ENCODE measurements at places on chromosomes 4 and X.
A peak's percentile ranks its signal among the peaks of the same experiment; 100 is the strongest.

DNA sequence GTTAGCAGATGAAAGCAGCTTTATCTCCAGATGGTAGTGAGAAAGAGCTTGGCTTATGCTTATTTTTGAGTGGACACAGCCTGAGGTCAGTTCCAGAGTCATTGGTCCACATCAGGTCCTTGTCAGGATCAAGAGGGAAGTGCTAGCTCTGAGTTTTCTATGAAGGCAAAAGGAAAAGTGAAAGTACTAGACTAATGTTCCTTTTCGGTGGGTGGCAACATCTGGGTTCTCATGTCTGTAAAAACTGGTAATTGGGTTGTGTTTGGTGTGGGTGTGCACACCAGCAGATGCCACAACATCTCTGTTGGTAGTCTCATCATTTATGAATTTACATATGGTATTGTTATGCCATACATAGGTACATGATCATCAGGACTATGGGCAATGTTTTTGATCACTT is 210.5 kb downstream of the PWWP3B start:
- DNase-seq = no peak

DNA sequence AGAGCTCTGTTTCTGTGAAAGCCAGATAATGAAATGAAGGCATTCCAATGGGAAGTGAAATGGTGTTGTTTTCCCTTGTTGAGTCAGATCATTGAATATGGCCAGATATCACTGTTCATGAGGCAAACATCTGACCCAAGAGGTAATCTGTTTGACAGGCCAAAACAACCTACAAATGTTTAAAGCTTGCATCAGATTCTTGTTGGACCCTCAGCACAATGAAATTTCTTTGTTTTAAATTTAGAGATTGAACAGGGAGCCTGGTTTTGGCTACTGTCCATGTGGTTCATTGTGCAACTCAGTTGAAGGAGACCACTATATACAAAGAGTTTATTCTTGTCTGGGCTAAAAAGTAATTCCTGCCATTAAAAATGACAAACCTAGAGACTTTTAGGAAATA is 159.1 kb downstream of the AFF2 start:
- DNase-seq = no peak

DNA sequence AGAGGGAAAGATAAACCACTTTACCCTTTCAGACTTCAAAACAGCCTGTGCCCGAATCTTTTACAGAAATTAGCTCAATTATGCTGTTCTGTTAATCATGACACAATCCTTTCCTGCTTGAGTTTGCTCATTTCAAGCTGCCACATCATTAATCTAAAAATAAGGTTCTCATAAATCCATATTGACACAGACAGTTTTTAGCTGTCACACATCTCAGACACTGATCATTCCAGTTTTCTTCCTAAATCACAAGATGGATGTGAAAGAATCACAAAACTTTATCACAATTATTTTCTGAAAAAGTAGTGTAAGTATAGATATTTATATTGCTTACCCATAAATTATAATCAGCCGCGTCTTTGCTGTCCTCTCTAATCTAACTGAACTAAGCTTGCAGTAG is 27.9 kb upstream of the AMELX start:
- DNase-seq = no peak

DNA sequence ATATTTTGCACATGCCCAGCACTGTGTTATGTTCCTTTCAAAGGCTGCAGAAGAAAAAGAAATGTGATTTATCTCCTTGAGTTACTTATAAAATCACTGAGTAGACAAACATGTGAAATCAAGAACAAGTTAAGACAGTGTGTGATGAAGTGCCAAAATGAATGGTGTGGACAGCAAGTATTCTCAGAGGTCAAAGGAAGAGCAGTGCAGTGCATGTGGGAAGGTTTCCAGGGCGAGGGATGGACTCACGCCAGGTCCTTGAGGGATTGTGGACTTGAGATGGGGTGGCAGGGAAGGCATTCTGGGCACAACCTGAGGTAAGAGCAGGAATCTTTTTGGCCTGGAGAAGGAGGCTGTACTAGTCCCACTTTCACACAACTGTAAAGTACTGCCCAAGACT is 115.5 kb downstream of the FNIP2 start:
- no peak for DNase-seq

- no peak for DNase-seq
Measured at GRCh38 chrX:3582451-3582850, 131.0 kb downstream of the PRKX start.

- no peak for DNase-seq
Measured at GRCh38 chr4:104465201-104465600, 29.5 kb downstream of the CXXC4 start.

GRCh38 chr4:52837716-52838558 is 24.2 kb upstream of the RASL11B start:
- no peak for DNase-seq

DNA sequence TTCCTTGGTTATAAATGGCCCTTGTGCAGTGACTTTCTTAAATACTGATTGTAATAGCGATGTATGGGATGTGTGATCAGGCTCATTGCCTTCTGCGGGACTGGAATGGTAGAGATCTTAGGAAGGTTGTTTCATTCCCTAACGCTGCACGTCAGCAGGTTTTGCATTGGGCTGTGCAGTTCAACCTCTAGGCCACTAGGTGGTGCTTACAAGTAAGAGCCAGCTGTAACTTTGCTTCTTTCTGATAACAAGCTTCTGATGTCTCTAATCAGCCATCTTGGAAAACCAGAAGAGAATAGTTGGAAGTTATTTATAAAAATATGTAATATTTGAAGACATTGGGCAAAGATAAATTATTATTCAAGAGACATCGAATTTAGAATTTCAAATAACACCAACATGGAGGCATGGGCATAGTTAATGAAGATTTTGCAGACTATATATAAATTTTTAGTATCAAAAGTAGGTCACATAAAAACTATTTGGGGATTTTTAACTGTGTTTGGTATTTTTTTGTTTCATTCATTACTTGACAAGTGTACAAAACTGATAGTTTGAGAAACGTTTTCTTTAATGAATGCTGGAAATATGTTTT is 339.7 kb upstream of the PCDH7 start:
- peak; percentile 17 for DNase-seq

GRCh38 chrX:39327255-39327654 is 526.0 kb downstream of the MID1IP1 start:
- no peak for DNase-seq

DNA sequence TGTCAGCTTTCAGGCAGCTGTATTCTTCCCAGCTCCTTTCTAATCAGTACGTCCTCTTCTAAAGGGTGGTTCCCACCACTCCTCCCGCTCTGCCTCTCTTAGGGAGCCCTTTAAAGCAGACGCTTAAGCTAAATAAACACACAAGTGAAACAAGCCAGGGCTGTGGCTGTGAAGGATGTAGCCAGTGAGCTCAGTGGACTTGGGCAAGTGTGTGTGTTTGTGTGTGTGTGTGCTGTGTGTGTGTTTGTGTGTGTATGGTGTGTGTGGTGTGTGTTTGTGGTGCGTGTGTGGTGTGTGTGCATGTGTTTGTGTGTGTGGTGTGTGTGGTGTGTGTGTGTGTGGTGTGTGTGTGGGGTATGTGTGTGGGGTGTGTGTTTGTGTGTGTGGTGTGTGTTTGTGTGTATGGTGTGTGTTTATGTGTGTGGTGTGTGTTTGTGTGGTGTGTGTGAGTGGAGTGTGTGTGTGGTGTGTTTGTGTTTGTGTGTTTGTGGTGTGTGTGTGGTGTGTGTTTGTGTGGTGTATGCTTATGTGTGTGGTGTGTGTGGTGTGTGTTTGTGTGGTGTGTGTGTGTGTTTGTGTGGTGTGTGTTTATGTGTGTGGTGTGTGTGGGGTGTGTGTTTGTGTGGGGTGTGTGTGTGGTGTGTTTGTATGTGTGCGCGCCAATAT is 283.3 kb downstream of the PTTG2 start:
- DNase-seq = no peak

GRCh38 chrX:153598541-153599191 is at the start of gene CCNQ:
Gene CCNQ, minus strand, starts transcription at chrX:153599139. Its CDS starts 66 bp downstream, at chrX:153599073.
- DNase-seq = peak; percentile 57

GRCh38 chr4:6281436-6282313 is 12.0 kb downstream of the WFS1 start:
- DNase-seq = no peak

DNA sequence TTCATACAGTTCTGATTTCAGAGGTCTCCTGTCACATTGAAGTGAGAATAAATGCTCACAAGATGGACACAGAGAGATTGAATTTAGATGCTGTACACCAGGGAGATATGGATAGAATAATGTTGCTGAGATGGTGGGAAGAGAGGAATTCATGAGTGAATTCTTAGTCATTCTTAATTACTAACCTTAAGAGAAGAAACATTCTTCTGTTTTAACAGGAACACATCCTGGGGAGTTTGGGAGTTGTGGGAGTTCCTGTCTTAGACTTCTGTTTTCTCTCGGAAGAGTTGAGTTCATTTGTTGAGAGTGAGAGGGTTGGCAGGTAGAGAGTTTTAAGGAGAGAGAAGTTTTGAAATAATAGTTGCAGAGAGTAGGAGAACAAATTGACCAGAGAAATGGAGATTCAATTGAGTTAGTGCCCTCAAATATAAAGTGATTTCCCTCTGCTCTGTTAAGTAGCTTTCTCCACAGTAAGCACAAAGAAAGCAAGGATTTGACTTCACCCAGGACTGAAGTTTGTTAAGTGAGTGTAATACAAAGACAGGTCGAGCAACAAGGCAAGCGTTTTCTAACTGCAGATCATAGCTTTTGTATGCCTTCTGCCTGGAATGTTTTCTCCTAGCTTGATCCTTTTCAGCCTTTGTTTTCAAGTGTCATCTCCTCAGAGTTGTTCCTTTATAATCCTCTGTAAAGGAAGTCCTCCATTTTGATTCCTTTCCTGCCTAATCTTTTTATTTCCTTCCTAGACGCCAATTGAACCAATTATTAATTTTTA is 205.9 kb downstream of the RAPGEF2 start:
- DNase-seq = no peak

DNA sequence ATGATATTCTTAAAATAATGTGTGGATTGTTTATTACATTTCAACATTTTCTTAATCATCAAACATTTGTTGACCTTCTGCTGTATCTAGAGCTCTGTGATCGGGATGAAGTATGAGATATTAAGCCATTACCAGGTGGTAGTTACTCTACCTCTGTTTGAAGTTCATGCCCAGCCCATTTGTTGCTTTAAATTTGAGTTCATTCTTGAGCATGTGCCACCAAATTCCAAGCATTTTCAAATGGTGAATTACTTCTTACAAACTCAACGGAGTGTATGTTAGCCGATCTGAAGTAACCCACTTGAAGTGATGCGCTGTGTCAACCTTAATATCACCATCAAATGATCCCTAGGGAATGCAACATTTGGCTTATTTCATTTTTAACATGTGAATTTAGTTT is 7.3 kb upstream of the DTHD1 start:
- DNase-seq = no peak

GRCh38 chrX:28586286-28586685 is 960 bp upstream of the IL1RAPL1 start:
- DNase-seq = no peak

- DNase-seq = peak; percentile 39
Measured at GRCh38 chrX:12950851-12951594, 23.9 kb upstream of the TMSB4X start.

DNA sequence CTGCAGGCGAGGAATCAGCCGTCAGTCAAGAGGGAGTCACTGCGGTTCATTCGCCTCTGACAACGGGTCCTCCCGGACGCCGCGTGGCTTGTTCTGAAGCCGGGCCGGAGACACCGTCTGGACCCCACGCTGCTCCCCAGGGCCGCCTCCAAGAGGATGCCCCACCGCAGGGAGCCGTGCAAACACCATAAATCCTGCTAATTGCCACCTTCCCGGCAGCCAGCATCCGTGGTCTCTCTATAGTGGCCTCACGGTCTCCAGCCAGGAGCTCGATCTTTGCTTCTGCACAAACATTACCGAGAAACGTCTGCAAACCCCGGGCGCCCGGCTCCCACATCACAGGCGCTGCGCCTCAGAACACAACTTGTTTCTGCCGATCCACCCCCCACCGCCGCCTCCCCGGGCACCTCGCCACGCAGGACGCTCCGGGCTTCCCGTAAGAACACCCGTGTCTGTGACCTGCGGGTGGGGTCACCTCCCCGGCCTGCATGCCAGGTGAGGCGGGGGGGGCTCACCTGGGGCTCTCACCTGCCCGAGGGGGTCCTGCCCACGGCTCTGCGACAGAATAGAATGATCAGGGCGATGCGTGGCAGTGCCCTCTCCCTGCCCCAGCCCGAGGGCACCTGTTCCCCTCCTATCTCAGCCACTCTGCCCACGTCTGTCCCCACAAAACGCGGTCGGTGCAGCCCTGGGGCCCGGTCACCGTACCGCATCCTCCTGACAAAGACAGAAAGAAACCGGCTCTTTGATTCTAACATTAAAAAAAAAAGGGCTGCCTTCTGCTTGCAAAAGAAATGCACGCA is 32.4 kb upstream of the PPP2R3B start:
- DNase-seq = no peak

DNA sequence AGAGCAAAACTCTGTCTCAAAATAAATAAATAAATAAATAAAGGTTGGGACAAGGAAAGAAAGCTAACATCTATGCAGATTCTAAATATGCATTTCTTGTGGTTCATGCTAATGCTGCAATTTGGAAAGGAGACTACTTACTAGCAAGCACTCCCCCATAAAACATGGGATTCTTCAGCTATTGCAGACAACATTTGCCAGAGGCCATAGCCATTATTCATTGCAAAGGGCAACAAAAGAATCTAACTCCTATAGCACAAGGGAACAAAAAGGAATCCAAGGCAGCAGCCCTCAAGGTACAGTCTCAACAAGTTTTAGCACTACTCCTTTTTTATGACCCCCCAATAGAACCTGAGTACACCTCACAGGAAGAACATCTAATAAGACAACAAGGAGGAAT is 8.0 kb upstream of the HERC5 start:
- no peak for DNase-seq

DNA sequence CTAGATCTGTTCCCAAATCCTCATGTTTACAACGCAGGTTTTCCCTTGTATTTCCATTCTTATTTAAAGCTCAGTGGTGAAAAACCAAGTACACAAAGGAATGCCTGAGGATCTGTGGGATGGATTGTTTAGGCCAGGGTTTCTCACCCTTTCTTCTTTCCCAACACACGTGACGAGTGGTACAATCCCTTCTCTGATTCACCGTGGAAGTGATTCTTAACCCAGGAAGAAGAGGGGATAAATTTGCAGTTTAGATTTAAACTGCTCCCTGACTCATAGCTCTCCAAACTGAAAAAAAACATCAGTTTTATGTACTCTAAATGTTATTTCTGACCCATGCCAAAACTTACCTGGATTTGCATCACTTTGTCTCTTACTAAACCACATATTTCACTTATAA is 17.0 kb downstream of the PAQR3 start:
- DNase-seq = no peak

GRCh38 chrX:8729811-8730210 is 2.1 kb downstream of the ANOS1 start:
- DNase-seq = no peak

GRCh38 chrX:7552760-7553159 is 290.2 kb upstream of the VCX start:
- no peak for DNase-seq

DNA sequence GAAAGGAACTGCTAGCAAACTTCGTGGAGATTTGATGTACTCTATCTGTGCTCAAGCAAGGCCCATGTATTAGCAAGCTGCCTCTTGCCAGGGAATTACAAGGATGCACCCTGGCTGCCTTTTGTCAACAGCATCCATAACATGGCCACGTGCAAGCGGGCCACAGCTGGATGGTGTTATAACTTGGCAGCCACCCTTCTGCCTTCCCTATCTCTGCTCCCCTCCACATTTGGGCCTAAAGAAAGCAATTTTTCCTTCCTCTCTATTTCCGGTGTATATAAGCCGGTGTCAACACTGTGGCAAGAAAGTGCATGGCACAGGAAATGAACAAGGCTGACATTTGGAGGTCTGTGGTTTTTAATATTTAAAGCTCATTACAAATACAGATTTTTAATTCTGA is 94.8 kb downstream of the CLNK start:
- DNase-seq = no peak

GRCh38 chr4:174307694-174308093 is 24.0 kb downstream of the CEP44 start:
- DNase-seq = no peak

All from SK-N-SH (cell line).